ENCODE measurements at places on chromosomes 2 and 18.
A peak's percentile ranks its signal among the peaks of the same experiment; 100 is the strongest.

- no peak for DNase-seq
Measured at GRCh38 chr2:25187729-25188350, 19.5 kb upstream of the POMC start.

GRCh38 chr2:19897623-19898245 is 4.0 kb downstream of the TTC32 start:
- DNase-seq: no peak

GRCh38 chr2:118530976-118531375 is 316.5 kb downstream of the EN1 start:
- no peak for DNase-seq

GRCh38 chr2:74845217-74845751 is 11.4 kb downstream of the HK2 start:
- peak; percentile 60 for DNase-seq

GRCh38 chr18:33578518-33579348 is 714 bp downstream of the ASXL3 start:
- peak; percentile 77 for DNase-seq

- DNase-seq: no peak
Measured at GRCh38 chr2:196149948-196150347, 21.4 kb downstream of the STK17B start.

- no peak for DNase-seq
Measured at GRCh38 chr2:83234246-83234645, 1224.8 kb downstream of the SUCLG1 start.

DNA sequence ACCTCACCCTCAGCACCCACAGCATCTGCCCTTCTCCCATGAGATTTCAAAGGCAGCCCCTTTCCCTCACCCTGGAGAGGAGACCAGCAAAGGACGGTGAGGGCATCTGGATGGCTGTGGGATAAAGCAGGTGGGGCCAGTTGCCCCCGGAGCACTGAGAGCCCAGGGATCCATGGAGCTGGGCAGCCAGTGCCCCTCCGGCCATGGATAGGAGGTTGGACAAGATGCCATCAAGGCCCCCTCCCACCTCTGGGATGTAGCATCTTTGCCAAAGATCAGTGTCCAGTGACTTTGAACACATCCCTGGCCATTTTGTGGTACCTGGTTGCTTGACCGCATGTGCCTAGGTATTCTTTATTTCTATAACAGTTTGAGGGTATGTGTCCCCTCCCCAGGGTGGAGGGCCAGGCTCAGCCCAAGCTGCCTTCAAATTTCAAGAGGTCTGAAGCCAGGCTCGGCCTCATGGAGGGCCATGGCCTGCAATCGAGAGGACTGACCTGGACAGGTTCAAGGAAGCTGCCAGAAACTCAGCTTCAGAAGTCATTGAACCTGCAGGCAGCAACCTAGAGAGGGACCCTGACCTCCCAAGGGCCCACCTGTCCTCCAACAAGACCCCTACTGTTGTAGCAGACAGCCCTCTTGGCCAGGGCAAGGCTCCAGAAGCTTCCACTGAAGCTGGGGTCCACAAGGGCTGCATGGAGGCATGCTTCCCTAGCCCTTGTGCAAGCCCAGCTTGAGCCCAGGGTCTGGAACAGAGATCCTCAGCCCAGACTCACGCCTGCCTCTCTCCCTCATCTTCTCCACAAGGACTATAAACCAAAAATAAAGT is 55.5 kb upstream of the BIN1 start:
- DNase-seq: no peak

DNA sequence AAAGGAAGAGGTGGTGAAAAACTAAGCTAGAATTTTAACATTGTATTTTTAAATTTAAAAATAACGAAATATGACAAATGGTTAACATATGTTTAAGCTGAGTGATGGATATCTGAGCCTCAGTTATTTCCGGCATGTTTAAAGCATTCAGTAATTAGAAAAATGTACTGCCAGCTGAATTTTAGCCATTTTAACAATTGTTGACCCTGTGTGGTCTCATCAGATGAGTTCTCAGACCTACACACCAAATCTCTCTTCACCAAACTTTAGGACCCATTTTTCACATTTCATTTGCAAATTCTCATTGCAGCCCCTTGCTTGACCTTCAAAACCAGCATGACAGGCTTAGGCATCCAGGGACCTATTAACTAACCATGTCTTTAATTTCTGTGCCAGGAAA is 91.5 kb upstream of the RGPD4 start:
- no peak for DNase-seq

GRCh38 chr2:147910990-147911473 is 66.2 kb downstream of the ACVR2A start:
- DNase-seq: no peak

DNA sequence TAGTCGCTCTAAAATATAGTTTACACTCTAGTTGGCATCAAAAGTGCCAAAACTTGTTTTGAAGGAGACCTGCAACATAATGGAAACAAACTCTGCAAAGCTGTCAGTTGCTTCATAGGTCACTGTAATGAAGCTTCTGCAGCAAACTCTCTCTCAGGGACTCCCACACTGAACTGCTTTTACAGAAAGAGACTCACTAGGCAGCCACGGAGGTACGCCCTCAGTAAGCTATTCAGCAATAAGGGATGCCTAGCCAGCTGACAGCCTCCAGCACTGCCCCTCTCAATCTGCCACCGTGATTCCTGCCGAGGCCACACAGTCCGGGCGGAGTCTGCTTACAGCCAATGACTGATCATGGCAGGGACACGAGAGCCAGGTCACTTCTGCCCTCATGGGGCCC is 51.1 kb downstream of the COLEC12 start:
- no peak for DNase-seq

DNA sequence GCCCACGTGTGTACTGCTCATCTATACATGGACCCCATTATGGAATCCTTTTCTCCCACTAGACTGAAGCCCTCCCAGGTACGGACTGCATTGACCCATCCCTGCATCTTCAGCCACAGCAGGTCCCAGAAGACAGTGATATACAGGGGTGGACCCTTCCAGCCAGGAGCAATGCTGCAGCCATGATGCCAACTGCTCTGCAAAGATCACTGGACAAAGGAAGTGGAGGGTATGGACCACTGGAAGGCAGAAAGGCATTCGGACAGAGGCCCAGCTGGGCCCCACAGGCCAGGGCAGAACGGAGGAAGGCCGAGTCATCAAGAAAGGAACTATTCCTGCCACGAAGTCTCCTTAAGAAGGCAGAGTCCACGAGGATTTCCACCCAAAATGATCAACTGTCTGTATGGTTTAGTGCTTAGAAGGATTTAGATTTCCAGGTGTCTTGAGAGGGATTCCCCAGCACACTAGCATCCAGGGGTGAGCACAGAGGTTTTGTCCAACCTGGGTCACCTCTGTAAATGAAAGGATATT is 93.4 kb downstream of the TWIST2 start:
- no peak for DNase-seq

GRCh38 chr2:218387369-218388194 is 5.5 kb downstream of the SLC11A1 start:
- peak; percentile 79 for DNase-seq

- DNase-seq: no peak
Measured at GRCh38 chr2:185202381-185202780, 536.2 kb upstream of the FSIP2 start.

GRCh38 chr2:11444737-11445136 is 21.2 kb downstream of the E2F6 start:
- no peak for DNase-seq

DNA sequence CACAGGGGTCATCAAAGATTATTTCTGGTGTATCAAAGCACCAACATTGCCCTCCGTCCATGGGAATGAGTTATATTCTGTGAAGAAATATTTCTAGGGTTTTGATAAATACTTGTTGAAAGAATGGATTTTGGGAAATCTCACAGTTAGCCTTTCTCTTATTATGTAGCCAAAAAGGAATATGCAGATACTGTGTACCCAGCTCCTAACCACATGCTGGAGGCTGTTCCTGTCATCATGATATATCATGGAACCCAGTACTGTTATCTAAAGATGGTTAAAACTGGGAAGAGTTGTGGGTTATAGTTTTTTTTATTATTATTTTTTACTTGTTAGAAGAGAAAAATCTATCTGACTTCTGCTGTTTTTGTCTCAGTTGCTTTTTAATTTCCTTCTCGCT is 82.8 kb downstream of the POLE4 start:
- DNase-seq: no peak

GRCh38 chr2:239303711-239304532 is 96.9 kb downstream of the HDAC4 start:
- DNase-seq: no peak

GRCh38 chr18:60053747-60054304 is 154.0 kb downstream of the PMAIP1 start:
- no peak for DNase-seq

GRCh38 chr18:11909591-11910026 is 1.5 kb upstream of the MPPE1 start:
- DNase-seq: no peak

- DNase-seq: no peak
Measured at GRCh38 chr2:44950646-44951045, 9.1 kb downstream of the SIX3 start.

- DNase-seq: peak; percentile 44
Measured at GRCh38 chr2:67532387-67532786, 135.3 kb downstream of the ETAA1 start.

DNA sequence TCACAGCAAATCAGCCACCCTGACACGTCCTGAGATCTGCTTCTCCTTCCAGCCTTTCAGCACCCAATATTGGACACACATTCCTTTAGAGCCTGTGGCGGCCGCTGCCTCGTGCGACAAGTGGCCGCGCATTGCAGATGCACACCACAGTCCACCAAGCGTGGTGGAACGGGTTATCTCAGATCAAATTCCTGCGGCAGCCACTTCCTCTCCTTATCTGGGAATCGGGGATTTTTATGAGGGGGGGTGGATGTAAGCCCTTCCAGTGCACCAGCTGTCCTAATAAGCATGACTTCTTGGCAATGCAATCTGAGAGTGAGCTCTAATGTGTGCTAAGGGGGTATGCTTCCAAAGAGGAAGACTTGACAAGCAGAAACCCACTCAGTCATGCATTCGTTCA is 18.3 kb upstream of the BMP10 start:
- DNase-seq: no peak

- DNase-seq: no peak
Measured at GRCh38 chr2:36820942-36821605, 124.6 kb downstream of the VIT start.

DNA sequence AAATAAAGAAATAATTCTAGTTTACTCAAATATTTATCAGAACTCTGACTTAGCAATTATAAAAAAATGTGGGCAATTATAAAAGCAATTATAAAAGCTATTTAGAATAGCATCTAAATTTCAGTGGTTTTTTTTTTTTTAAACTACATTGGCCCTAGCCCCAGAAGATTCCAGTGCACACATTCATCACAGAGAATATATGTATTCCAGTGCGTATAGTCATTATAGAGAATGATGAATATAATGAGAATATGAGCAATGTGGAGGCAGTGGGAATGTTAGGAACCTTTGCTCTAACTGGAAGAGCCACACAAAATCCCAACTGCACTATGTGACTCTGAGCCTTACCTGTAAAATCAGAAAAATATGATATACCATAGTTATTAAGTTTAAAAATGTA is 10.5 kb downstream of the MAP3K2 start:
- no peak for DNase-seq

DNA sequence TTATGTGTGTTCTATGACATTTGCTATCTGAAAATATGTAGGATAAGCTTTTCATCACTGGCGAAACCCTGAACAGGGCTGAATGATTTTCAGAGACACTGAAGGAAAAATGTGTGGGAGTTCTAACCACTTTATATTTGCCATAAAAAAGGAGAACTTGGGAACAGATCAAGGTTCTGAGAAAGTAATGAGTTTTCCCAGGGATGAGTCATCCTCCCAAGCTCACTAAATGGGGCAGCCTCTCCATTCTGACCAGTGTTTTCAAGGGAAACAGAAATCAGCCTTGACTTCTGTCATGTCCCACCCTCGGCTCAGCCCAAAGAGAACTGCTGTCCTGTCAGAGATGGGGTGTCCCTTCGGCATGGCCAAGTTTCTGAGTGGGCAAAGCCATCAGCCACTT is 2109.8 kb upstream of the CELF4 start:
- DNase-seq: peak; percentile 33

GRCh38 chr2:201854221-201854801 is 48.0 kb downstream of the CDK15 start:
- no peak for DNase-seq

- DNase-seq: no peak
Measured at GRCh38 chr2:181648478-181649155, 8.3 kb downstream of the CERKL start.

GRCh38 chr2:84492571-84492970 is 23.7 kb upstream of the DNAH6 start:
- no peak for DNase-seq

DNA sequence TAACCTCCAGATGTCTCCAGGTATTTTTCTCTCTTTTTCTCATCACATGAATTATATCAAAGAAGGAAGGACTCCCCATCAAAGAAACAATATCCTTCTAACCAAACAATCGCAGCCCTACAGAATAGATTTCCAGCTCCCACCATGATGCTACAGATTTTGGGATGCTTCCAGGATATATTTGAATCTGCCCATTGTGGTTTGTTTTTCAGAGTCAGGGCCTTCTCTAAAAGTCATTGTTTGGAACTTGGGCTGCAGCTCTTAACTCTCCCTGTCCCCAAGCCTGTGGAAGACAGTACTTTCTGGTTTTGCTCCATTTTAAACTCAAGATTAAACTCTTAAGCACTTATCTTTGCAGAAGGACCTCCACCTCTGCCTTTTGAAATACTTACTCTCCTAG is 223.2 kb downstream of the PMAIP1 start:
- DNase-seq: no peak

- no peak for DNase-seq
Measured at GRCh38 chr18:52222211-52222610, 117.8 kb upstream of the DCC start.

GRCh38 chr18:9323750-9324445 is 10.7 kb upstream of the TWSG1 start:
- no peak for DNase-seq

DNA sequence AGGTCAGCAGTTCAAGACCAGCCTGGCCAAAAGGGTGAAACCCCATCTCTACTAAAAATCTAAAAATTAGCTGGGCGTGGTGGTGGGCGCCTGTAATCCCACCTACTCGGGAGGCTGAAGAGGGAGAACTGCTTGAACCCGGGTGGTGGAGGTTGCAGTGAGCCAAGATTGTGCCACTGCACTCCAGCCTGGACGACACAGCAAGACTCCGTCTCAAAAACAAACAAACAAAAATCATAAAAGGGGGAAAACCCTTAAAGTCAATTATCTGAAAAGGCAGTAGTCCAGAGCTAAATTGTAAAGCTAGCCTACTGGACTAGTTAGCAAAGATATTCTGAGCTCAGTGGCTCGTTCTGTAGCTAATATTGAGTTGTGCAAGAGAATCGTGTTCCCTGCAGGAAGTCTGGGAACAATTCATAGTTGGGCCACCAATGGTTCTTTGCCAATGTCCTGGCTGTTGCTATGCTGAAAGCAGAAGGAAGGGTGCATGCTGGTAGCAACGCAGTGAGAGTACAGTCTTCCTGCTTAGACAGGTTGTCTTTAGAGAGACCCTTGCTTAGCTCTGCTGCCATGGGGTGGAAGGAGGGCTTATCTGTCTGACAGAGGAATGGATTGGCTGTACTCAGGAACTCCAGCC is 4.3 kb downstream of the TGOLN2 start:
- no peak for DNase-seq

GRCh38 chr18:65768120-65768778 is 17.4 kb downstream of the CDH7 start:
- DNase-seq: no peak
